Activated CD4-positive, alpha-beta T cell treated with anti-CD3 and anti-CD28 coated beads, Interleukin-2, amount 50 U/mL, for 48 hours (primary cell): ENCODE measurements at places on chromosomes 4 and X.

DNA sequence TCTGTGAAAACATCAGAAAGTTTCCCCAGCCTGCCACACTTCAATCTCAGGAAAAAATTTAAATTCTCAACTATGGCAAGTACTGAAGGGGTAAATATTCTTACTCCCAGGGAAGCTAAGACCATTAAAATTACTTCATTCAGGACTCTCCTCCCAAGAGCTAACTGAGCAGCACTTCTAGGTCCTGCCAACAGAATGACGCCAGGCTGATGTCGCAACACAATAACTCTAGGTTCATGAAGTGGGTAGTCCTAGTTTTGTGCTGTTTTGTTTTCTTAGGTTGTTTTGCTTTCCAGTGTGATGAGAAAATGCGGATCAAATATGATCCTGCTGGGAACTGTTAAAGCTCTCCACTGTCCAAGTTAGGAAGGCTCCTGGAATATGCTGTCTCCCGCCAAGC, 180.0 kb downstream of the NKX6-1 start:
- DNase-seq, result no peak

DNA sequence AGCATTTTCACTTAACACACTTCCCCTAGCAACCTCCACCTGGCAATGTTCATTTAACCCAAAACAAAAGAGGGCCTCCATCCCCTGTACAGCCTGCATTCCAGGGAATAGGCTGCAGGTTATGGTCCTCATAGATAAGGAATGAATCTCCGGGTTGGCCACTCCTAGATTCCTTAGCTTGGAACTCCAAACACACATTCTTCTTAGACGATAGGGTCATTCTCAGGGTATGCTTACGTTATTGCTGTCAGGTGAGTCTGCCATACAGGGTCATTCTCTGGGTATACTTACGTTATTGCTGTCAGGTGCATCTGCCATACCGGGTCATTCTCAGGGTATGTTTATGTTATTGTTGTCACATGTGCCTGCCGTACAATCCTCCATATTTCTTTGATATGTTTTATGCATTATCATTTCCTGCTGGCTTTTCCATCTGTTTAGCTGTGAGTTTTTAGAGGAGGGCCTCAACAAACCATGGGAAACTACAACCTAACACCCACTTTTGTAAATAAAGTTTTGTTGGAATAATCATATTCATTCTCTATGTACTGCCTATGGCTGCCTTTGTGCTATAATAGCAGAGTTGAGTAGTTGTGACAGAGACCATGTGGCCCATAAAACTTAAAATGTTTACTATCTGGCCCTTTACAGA, 8.2 kb upstream of the AFF1 start:
- no peak for DNase-seq

DNA sequence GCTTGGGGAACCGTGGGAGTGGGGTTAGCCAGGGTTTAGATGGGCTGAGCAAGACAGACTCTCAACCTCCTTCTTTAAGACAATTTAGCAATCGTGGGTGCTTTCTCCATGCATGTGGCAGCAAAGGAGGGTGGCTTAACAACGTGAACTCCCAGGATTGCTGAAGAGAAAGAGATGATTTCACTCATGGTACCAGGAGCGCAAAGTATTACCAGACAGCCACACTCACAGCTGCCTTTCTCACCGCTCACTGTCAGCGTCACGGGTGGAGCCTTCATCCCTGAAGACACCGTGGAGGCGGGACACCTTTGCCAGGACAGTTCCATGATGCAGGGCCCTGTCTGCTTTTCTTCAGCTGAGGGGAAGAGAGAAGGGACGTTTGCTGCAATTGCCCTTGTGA, 212.5 kb upstream of the PSAPL1 start:
- DNase-seq, result no peak

- no peak for DNase-seq
Measured at GRCh38 chr4:165367040-165367439, 11.8 kb upstream of the CPE start.

GRCh38 chr4:184345573-184345922, 127.9 kb upstream of the ENPP6 start:
- DNase-seq, result no peak

- no peak for DNase-seq
Measured at GRCh38 chr4:1839282-1839681, 16.7 kb downstream of the LETM1 start.

GRCh38 chrX:18833071-18833731, 125.8 kb downstream of the PPEF1 start:
- DNase-seq, result no peak

DNA sequence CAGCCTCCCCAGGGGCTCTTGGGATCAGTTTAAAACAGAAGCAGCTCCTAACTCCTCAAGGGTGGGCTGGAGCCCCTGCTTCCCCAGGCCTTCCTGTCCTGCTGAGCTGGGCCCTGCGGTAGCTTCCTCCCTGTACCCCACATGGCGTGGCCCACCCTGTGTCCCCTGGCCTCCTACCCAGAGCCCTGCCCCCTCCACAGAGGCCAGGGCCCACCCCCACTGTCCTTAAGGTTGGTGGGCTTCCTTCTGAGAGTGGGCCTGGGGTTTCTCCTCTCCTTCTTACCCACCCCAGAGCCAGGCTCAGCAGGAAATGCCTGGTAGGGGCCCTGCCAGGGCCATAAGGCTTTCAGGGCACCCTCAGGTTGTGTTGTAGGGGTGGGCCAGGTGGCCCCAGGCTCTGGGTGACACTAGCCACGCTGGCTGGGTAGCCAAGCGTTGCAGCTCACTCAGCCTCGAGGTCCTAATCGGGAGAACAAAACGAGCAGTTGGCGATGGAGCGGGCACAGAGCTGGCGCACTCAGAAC, 11.6 kb downstream of the SH3BP2 start:
- no peak for DNase-seq

GRCh38 chr4:26031704-26032103, 117.7 kb downstream of the SMIM20 start:
- DNase-seq, result no peak

GRCh38 chr4:76854858-76855257, 43.1 kb downstream of the SOWAHB start:
- no peak for DNase-seq

GRCh38 chrX:133229361-133229760, 11.2 kb upstream of the TFDP3 start:
- DNase-seq, result no peak

- no peak for DNase-seq
Measured at GRCh38 chr4:11805842-11806241, 377.1 kb upstream of the HS3ST1 start.

GRCh38 chr4:76558396-76559235, 123.6 kb downstream of the SHROOM3 start:
- DNase-seq, result no peak

DNA sequence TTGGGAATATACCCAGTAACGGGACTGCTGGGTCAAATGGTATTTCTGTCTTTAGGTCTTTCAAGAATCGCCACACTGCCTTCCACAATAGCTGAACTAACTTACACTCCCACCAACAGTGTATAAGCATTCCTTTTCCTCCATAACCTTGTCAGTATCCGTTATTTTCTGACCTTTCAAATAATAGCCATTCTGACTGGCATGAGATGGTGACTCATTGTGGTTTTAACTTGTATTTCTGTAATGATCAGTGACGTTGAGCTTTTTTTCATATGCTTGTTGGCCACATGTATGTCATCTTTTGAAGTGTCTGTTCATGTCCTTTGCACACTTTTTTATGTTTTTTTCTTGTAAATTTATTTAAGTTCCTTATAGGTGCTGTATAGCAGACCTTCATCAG, 81.2 kb downstream of the ADAM29 start:
- no peak for DNase-seq

GRCh38 chr4:24411806-24412205, 172.5 kb downstream of the DHX15 start:
- no peak for DNase-seq

- no peak for DNase-seq
Measured at GRCh38 chr4:168712316-168712890, 215.6 kb downstream of the PALLD start.

DNA sequence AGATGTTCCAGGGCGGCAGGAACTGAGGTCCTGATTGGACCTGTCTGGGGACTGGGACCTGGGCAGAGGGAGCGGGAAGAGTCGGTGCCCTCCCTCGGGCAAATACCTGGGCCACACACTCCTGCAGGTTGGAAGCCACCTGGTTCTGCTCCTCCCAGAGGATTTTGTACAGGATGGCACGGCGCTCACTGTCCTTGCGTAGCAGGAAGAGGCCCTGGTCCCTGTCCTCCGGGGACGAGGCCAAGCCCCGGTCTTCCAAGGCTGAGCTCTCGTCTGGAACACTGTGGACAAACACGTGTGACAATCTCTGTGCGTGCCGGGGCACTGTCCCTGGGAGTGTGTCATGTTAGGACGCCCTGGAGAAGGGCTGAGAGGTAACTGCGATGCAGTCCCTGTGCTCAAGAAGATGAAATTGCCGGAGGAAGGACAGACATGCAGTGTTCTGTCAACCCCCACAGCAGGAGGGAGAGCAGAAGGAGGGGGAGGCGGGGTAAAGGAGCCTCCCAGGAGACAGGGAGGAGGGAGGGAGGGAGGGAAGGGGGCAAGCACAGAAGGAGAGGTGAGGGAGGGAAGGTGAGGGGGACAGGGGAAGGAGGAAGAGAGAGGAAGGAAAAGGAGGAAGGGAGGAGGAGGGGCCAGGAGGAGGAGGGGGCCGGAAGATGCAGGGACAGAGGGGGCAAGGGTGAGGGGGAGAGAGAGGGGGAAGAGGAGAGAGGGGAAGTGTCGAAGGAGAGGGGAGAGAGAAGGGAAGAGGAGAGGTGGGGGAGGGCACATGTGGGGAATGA, 29.0 kb downstream of the PDHA1 start:
- DNase-seq, result peak; percentile 11

- DNase-seq, result no peak
Measured at GRCh38 chr4:23718435-23718834, 171.4 kb downstream of the PPARGC1A start.

- no peak for DNase-seq
Measured at GRCh38 chr4:153643406-153644383, 40.4 kb upstream of the TLR2 start.

DNA sequence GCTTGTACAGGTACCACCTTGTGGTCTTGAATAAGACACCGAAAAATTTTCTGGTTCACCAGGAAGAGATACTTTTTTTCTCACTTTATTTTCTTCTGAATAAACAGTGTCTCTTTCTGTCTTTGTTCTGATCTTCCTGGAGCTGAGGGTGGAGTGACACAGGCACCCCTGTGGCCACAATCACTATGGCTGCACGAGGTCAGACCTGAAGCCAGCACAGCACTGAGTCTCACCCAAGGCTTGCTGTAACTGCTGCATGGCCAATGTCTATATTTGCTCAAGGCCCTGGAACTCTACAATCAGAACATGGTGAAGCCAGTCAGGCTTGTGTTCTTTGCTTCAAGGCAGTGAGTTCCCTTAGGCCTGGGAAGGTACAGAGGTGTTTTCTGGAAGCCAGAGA, 87.2 kb downstream of the GPR174 start:
- no peak for DNase-seq

DNA sequence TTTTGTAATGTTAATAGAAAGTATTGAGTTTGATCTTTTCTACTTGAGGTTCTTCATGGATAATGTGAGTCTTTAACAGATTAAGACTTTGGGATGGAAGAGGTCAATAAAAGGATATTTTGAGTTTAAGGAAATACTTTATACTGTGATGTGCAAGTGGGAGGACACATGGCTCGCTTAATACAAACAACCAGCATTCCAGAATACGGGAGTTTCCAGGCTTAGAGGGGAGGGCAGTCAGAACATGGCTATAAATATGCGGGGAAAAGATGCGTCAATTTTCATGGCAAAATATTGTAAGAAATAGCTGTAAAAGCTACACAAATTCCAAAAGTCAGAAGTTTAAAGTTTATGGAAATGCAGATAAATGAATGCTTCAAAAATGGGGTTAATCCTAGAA, 192.3 kb downstream of the AASDH start:
- DNase-seq, result no peak

DNA sequence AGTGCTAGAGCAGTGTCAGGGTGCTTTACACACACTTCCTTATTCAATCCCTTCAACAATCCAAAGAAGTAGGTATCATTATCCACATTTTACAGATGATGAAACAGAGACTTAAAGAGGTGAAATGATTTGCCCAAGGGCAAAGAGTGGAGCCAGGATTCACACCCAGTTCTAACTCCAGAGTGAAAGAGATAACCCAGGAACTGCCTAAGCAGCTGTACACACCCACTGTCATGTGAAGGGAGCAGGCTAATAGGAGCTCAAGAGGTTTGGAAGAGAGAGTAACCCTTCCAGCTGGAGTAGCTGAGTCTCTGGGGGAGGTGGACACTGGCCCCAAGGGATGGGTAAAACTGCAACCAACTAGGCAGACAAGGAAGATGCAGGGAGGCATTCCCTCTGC, 92.5 kb downstream of the FBXL5 start:
- no peak for DNase-seq

DNA sequence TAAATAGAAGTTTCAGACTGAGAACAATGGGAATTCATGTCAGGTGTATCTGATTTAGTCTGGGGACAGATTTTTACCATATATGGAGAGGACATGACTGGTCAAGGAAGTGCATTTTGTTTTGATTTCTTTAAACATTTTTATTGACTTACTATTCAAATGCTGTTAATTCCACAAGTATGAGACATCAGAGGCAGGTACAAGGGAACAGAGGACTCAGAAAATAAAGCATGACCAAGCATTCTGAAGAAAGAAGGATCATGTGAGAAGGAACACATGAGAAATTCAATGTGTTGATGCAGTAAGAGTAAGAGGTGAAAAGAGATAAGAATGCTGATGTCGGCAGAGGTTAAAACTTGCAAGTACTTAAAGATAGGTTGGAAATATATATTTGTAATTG, 1452.6 kb downstream of the PCDH7 start:
- no peak for DNase-seq

DNA sequence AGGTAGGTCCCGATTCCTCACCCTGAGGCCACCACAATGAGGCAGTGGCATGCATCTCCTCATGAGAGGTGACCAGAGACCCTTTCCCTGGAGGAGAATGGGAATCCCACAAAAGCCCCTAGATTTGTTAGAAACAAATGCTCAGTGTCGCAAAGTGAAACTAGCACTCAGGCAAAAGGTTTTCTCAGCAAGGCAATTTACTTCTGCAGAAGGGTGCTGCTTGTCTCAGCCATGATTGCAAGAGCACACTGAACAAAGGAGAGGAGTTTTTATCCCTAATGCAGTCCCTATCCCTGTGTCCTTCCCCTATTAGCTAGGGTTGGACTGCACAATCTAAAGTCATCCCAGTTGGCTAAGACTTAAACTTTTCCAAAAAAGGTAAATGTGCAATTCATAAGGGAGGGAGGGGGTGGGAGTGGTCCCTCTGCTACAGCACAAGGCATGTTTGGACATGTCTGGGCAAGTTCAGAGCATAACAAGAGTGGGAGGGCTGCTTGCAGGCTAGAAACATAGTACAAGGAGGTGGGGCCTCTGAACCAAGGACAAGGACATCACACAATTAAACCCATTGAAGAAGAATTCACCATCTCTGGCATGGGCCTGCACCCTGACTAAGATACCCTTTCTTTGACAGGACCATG, 185.3 kb downstream of the CCNG2 start:
- no peak for DNase-seq

- DNase-seq, result no peak
Measured at GRCh38 chr4:176036585-176037205, 28.9 kb upstream of the WDR17 start.
